ENCODE measurements at places on chromosomes 2 and 18.

GRCh38 chr2:126343136-126343535, 312.8 kb upstream of the GYPC start:
- DNase-seq = no peak

GRCh38 chr2:6077585-6077984, 385.4 kb downstream of the SOX11 start:
- no peak for DNase-seq

DNA sequence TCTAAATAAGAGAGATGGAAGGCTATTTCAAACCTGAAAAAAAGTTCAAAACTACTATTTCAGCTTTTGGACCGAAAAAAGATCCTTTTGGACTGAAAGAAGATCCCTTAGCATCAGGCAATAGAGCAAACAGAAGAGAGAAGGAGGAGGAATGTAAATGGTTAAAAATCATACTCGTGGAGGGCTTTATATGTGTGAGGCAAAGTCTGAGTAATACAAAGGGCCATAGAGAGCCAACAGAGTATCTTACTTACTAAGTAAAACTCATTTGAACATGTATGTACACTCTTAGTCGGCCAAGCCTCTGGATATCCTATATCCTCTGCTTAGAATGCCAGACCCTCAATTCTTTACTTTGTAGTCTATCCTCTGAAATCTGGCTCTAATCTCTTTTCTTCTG, 55.7 kb downstream of the ITSN2 start:
- DNase-seq = no peak

GRCh38 chr2:133140620-133141019, 427.6 kb downstream of the NCKAP5 start:
- DNase-seq = no peak

DNA sequence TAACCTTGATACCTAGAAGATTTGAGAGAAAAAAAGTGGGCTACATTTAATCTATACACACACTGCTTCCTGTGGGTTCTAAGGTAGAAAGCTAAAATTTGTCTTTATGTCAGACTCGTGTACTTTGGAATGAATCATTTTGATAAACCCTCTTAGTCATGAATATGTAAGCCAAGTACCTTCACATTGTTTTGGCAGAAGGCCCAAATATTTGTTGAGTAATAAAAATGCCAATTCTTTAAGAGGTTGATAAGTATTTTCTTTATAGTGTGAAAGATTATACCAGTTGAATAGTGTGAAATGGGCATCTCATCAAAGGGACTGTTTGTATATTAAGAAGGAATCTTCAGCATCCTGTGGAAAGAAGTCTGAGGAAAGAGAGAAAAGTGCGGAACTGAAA, 1464.7 kb upstream of the ZEB2 start:
- no peak for DNase-seq

DNA sequence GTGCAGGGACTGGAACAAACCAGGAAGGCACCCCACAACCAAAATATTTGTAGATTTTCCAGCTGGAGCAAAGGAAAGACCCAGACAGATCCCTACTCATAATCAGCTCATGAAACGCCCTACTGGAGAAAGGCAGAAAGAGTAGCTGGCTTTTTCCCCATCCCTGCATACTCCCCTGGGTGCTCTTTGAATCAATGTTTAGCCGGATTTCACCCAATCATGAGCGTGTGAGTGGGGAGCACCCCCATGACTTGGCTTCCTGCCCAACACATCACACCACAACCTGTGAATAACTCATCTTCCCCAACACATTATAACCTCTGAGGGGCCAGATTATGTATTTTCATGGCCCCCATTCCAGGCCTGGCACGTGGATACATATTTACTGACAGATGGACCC, 35.1 kb upstream of the SLC14A1 start:
- peak; percentile 62 for DNase-seq

DNA sequence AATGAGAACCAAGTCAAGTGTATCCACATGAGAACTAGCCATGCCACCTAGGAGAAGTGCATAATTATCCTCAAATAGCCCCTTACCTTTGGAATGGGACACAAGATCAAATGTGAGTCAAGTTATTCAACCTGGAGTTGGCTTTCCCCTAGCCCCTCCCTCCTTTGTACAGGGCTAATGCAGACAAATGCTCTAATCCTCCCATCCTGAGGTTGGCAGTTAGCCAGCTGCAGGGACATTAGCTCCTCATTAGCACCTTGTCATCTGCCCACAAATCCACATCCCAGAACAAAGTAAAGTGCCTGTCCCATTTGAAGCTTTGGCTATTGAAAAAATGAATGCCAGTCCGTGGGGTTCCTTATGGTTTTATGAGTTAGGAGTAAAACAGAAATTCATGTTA, 294.1 kb upstream of the FANCL start:
- no peak for DNase-seq
